ENCODE measurements at places on chromosomes 2 and 18.
A peak's percentile ranks its signal among the peaks of the same experiment; 100 is the strongest.

DNA sequence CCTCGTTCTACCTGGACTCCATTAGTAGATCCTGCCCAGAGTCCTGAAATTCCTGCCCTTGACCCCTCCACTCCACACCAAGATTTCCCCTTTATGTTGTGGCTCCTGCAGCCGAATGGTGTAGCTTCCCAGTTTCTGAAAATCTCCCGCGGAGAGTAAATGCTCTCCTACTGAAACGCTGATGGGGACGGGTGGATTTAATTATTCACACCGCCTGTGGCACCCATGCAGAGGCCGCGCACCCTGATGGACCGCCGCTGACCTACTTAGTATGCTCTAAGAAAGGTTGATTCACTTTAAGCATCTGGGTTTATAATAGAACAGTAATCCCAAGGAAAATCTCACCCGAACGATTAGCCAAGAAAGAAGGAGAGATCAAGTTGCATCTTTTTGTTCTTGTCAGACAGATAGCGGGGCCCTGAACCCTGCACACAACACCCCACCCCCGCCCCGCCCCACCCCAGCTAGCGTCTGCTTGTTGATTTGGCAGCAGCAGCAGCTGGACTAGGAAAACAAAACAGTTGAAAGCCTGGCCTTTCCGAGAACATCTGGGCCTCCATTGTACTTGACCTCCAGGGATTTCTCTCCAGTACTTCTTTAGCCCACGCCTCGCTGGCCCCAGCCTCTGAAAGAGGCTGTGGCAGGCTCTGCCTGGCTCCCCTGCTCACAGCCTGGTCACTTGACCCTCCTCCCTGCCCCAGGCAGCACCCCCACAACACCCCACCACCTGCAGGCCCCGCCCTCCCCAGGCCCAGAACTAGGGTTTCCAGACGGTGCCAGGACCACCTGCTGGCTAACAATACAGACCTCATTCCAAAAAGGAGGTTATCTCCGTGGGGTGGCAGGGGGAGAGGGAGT lies 53.6 kb downstream of the DPYSL5 start:
- no peak for DNase-seq

- no peak for DNase-seq
Observed at GRCh38 chr2:47031909-47032668, 116.5 kb upstream of the MCFD2 start.

DNA sequence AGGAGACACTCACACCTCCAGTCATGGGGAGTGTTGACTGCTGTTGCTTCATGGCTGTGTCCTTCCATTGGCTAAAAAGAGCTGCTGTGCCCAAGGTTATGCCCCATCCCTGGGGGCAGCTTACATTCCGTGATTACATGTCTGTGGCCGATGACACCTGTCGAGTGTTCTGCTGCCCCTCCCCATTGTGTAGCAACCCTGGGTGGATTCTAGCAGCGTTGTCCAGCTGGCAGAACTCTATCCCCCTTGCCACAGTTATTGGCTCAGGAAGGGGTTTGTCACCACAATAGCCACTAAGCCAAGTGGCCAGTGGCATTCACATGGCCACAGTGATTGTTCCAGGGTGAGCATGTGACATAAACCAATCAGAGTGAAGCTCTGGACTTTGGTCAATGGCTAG lies 11.6 kb upstream of the PDIA6 start:
- no peak for DNase-seq

DNA sequence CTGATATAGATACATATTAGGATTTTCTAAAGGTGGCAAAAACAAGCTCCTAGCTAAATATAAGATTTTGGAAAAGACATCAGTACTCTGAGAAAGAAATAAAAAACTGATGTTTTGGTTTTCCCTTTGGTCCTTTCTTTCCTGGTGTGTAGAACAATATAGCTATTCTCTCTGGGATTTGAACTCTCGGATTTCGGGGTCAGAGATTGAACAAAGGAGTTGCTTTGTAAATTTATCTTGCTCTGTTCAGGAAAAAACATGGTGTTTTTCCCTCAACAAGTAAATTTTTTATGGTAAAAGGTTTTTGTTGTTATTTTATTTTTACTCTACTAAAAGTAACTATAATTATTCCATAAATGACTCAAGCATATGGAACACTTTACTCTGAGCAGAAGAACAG lies 889.3 kb downstream of the ERBB4 start:
- DNase-seq = no peak

DNA sequence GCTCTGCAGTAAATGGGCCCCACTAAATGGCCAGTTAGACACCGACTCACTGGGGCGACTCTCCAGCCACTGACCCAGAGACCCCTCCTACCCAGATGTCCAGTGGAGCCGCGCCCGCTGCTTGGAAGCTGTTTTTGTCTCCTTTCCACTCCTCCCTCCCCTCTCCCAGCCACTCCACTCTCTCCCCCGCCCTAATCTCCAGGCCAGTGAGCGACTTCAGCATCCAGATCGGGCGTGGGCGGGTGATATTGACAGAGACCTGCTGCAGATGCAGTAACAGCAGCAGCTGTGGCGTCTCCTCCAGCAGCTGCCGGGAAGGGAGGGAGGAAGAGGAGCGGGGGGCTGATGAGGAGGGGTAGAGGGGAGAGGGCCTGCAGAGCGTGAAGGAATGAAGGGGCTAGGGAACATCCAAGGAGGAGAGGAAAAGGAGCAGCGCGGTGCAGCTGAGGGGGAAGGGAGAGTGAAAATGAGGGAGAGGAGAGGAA lies at the start of gene SCN7A:
TSS of gene SCN7A (minus strand) at position 110 of the 485 bp plus-strand sequence. CDS start 16,553 bp downstream, outside the sequence.
- DNase-seq = peak; percentile 68

DNA sequence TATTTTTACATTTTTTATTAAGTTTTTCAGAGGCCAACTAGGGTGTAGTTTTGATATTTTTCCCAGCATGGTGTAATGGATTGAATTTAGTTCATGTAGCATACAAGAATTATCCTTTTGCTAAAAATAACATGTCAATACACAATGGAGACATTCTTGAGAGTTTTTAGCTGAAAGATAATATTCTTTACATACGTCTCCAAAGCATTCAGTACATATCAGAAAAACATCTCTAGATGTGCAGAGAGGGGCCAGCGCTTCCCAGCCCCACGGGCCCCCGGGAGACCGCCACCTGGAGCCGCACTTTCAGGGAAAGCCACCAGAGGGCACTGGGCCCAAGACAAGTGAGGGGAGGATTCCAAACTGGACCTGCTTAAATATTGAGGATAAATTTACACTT lies 499.4 kb downstream of the GALR1 start:
- no peak for DNase-seq

Data from aorta (tissue), 5 donors.